Kidney glomerular epithelial cell (primary cell): ENCODE measurements at places on chromosomes 2 and 18.
A peak's percentile ranks its signal among the peaks of the same experiment; 100 is the strongest.

GRCh38 chr2:237227592-237228280 lies 142.0 kb downstream of the COPS8 start:
- peak; percentile 99 for DNase-seq

- DNase-seq, result no peak
These were observed 311.4 kb upstream of the UBE2E3 start for GRCh38 chr2:180669016-180669415.

GRCh38 chr2:48170281-48170680 lies 264.0 kb upstream of the FBXO11 start:
- no peak for DNase-seq

DNA sequence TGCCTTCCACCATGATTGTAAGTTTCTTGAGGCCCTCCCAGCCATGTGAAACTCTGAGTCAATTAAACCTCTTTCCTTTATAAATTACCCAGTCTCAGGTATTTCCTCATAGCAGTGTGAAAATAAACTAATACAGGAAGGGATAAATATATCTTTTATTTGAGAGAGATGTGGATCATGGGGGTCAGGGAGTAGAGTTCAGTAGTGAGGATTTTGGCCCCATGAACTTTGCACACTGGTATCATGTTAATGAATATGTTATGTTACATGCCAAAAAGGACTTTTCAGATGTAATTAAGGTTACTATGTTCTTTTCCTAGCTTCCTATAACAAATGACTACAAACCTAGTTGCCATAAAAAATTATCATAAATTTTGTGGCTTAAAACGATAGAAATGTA lies 1393.7 kb downstream of the DSC3 start:
- no peak for DNase-seq

DNA sequence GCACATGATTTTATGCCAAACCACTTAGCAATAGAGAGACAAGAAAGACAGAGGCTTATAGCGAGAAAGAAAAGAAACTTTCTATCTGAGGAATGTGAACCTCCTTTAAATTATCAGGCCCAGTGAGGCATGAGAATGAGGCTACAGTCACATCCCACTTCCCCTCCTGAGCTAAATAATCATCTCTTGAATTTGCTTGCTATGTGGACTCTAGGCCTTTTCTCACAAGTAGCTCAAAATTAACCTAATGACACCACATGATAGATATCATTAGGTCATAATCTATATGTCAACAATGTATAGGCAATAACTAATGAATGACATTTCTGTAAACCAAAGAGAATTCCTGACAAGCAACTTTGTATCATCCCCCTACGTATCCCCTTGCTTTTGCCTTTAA lies 301.5 kb upstream of the MGAT5 start:
- no peak for DNase-seq

- DNase-seq, result no peak
These were observed 131.2 kb downstream of the WDSUB1 start for GRCh38 chr2:159155320-159155719.

DNA sequence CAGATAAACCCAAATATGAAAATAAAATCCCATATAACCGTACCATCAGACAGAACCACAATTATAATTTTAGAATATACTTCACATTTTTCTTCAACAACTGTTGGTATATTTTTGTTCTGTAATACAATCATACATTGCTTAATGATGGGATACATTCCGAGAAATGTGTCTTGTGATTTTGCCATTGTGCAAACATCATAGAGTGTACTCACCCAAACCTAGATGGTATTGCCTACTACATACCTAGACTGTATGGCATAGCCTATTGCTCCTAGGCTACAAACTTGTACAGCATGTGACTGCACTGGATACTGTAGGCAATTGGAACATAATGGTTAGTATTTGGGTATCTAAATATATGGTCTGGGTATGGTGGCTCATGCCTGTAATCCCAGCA lies 30.6 kb downstream of the MAPRE3 start:
- DNase-seq, result no peak

DNA sequence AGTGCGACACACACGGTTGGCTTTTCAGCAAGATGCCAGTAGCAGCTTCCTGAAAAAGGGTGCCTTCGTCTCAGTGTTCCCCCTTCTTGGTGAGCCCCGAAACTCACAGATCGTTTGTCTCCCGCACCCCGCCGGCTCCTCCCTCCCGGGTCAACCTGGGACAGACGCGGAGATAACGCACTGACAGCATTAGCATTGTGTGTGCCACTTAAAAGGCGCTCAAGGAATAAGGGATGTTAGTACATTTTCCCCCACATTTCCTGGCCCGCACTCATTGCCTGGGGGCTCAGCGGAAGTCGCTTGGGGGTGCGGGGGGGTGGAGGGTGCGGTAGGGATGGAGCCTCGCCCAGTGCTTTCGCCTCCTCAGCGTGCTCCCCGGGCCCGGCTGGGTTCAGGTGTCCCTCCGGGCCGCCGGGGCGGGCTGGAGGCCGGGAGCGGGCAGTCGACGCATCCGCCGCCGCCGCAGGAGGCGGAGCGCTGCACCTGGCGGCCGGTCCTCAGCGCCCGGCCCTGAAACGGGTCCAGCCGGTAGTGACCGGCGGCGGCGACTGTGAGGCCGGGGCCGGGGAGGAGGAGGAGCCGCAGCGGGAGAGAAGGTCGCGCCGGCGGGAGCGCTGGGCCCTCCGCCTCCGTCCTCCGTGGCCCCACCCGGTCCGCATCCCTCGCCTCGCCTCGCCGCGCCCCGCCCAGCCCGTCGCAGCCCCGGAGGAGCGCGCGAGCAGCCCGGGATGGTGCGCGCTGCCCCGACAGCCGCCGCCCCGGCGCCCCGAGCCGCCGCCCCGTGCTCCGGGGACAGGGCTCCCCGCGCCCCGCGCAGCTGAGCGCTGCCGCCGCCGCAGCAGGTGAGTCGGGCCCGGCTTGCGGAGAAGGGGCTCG lies at the start of gene MFSD6:
Gene MFSD6 (plus strand): TSS at position 694 of the 876 bp plus-strand sequence. CDS start 27,675 bp downstream, outside the sequence.
- DNase-seq, result peak; percentile 19

- DNase-seq, result no peak
These were observed 156.6 kb upstream of the LHCGR start for GRCh38 chr2:48912110-48912509.

GRCh38 chr18:44143072-44143471 lies 537.6 kb upstream of the SETBP1 start:
- peak; percentile 71 for DNase-seq

DNA sequence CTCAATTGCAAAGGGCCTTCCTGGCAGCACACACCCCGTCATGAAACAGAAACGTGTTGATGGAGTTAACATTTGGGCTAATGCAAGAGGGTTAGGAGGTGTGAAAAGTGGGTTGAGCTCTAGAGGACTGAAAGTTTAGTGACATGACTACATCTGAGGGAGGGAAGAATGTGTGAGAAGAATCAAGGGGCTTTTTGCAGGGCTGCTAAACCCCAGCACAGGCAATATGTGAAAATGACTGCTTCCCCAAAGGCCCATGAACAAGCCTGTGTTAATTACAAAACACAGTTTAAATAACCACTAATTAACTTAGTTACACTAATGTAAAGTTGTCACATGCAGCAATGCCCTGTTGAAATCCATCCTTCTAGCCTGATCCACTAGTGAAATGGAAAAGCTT lies 63.4 kb upstream of the PEX13 start:
- no peak for DNase-seq

DNA sequence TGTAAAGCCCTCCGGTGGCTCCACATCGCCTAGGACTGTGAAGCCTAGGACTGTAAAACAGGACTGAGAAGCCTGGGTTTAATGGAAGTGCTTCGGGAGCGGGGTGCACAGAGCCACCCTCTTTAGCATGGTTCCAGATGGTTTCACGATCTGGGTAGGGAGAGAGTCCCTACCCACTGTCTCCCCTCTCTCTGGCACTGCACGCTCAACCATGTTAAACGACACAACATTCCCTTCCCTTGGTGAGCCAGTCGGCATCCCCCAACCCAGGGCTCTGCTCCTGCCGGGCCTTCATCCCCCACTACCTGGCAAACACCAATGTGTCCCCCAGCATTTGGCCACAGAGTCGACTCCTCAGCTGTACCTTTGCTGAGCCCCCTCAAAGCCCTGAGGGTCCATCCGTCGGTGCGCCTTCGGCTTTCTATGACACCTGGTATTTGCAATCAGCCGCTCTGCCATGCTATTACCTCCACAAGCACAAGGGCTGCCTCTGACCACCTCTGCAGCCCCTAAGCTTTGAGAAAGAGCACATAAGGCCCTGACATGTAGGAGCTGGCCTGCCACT lies 1.1 kb downstream of the COPS9 start:
- DNase-seq, result no peak

GRCh38 chr2:115122701-115123100 lies 680.3 kb downstream of the DPP10 start:
- no peak for DNase-seq

GRCh38 chr2:103459283-103459682 lies 697.5 kb downstream of the TMEM182 start:
- no peak for DNase-seq

DNA sequence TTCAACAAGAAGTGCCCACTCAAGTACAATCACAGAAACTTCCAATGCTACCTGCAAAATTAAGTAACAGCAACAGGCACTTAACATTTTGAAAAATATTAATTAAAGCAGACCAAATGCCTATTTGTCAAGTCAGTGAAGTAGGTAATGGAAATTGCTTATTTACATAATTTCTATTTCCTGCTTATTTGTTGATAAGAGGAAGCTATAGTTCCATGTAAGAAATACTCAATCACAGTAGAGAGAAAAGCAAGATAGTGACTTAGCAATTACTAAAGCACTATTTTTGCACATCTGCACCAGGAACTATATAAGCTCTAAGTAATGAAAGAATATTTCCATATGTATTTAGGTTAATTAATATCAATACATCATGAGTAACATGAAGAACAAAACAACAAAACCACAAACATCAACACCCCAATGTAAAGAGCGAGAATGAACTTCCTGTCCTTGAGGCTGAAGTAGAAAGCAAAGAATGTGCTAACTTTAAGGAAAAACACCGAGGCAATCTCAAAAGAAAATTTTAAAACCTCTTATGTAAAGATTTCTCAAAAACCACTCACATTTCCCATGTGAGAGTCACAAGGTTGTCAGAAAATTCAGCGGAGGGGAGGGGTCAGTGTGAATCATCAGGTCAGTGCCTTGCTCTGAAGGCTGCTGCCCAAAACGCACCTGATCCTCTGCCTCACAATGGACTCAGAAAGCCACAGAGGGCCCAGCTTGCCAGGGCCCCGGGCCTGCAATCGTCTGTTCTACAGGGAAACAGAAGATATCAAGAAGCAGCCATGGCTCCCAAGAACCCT lies 12.5 kb downstream of the NPC1 start:
- DNase-seq, result peak; percentile 33

DNA sequence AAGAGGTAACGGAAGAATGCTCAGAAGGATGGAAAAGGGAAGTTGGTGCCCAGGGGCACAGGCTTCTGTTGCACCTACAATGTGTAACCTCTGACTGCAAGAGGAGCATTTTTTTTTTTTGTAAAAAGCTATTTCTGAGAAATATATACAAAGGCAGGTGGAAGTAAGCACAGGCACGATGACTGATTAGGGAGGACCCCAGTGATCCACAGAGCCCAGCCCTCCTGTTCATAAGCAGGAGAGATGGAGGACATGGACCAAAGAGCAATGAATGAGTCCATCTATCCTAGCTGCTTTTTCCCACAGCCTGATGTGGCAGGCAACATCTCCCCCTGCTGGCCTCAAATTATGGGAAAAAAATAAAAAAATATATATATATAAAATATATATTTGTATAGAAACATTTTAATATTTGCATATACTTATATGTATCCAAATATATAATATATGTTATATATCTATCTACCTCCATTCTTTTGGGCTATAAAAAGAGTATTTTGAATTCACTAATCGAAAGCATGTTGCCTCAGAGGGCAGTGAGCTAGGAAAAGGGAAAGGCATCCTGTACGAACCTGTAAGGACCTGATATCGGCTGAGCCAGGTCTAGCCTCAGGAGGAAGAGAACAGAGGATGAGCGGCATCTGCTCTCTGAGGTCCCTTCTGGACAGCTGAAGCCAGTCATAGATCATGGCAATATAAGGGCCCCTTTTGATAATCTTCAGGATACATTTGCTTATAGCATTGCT lies 166.0 kb upstream of the STK17B start:
- peak; percentile 43 for DNase-seq

- DNase-seq, result no peak
These were observed 9.4 kb downstream of the FOSL2 start for GRCh38 chr2:28401948-28402550.

GRCh38 chr2:127219171-127220070 lies 678 bp downstream of the CYP27C1 start:
- no peak for DNase-seq

DNA sequence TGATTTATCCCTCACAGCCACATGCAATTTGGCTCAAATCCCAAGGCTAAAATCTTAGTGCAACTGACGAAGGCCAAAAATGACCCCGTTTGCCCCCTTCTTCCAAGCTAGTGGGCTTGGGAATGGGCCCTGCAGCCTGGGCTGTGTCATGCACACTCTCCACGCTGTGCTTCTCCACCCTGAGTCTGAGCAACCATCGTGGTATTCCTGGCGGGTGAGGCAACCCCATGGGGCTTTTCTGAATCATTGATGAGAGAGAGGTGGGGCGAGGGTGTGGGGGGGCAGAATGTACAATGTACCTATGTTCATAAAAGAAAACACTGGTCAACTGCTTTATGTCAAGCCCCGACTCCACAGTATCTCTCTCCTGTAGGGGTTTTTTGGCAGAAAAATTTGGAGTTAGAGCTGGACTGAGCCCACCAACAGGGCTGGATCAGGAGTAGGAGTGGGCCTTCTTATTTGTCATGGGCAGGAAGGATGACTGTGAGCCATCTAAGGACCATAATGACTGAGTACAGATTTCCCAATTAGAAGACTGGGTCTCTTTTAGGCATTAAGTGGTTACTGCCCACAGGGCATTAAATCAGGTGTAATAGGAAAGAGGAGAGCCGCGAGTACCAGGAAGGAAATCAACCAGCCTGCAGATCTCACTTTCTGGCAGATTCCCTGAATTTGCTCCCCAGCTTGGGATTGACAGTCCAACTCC lies 8.9 kb downstream of the SULT1C2 start:
- no peak for DNase-seq

DNA sequence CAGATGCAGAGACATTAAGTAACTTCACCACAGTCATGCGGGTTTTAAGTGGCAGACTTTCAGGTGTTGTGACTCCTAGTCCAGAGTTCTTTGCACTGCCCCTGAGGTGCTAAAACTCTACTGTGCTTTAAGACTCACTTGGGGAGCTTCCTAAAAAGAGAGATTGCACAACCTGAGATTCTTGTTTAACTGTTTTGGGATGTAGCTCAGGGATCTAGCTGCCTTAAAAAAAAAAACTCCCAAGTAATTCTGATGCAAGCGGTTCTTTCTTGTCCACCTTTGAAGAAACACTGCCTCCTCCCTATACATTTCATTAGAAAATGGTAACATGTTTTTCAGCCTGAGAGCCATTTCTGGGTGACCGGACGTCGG lies 13.0 kb downstream of the IL37 start:
- DNase-seq, result no peak

GRCh38 chr2:151760139-151760650 lies 25.9 kb upstream of the NEB start:
- DNase-seq, result peak; percentile 1

- no peak for DNase-seq
These were observed 89.0 kb downstream of the ZNF532 start for GRCh38 chr18:58953627-58954026.

- no peak for DNase-seq
These were observed 280.6 kb upstream of the UBE2E3 start for GRCh38 chr2:180699657-180700361.
